ENCODE measurements at places on chromosomes 12 and 14.

DNA sequence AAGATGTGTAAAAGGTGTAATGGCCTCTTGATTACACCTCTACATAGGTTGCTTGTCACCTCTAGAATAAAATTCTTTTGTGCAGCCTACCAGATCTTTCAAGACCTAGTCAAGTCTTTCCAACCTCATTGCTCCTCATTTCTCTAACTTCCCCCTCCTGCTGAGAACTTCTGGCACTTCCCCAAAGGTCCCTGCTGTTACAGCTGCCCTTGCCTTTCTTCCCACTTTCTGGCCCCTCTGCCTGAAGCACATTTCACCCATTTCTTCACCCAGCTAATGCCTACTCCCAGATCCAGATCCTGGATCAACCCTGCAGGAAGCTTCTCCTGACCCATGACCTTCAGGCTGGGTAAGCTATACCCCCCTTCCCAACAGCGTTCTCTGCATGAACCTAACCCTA lies 1.5 kb downstream of the TSHR start:
- no peak for DNase-seq

- peak; percentile 90 for DNase-seq
These were observed 67.9 kb upstream of the ATF1 start for GRCh38 chr12:50695961-50696360.

- DNase-seq: no peak
These were observed 9.8 kb upstream of the CLECL1 start for GRCh38 chr12:9742661-9743060.

- no peak for DNase-seq
These were observed 96.0 kb downstream of the EP400 start for GRCh38 chr12:132045751-132046150.

DNA sequence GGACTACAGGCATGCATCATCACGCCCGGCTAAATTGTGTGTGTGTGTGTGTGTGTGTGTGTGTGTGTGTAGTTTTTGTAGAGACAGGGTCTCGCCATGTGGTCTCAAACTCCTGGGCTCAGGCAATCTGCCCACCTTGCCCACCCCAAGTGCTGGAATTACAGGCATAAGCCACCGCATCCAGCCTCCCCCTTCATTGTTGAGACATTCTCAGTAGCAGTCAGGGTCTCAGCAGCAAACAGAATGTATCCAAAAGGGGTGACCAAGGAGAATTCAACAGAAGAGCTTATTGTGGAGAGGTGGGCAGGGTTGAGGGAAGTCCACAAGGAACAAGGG lies 37.3 kb upstream of the PLEKHG6 start:
- no peak for DNase-seq

- no peak for DNase-seq
These were observed 87.8 kb downstream of the RIC8B start for GRCh38 chr12:106861984-106862916.

- no peak for DNase-seq
These were observed 107.6 kb downstream of the NAV3 start for GRCh38 chr12:77938301-77938700.

DNA sequence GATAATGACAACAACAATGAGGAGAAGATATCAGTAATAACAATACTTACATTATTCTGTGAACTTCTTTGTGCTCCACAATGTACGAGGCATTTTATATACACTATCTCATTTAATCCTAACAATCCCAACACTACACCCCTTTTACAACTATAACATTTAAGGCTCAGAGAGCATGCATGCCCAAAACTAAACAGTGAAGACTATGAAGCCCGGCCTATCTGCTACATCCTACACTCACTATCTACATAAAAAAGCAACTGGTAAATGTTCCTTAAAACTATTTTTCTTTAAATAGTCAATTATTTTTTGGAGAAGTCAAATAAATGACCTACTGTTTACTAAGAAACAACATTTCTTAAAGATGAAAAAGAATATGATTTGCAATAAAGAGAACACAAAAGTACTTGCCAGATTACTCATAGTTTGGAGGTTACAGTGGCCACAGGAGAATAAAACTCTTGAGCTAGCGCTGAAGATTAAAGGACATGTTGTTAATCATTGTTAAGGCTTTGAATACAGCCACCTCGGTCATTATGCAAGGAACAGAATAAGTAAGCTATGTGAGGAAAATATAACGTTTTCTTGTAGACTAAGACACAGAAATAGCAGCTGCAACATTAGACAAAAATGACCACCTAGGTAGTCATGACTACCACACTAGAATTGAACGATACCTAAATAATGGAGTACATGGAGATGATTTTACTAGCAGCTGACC lies 56.7 kb downstream of the EPS8 start:
- no peak for DNase-seq

- no peak for DNase-seq
These were observed 4.7 kb downstream of the FLRT2 start for GRCh38 chr14:85534458-85535293.

- no peak for DNase-seq
These were observed 167.8 kb downstream of the SLC5A8 start for GRCh38 chr12:101042211-101042610.

GRCh38 chr14:88422919-88423650 lies 37.6 kb downstream of the SPATA7 start:
- no peak for DNase-seq
